Mesenchymal stem cell (in vitro differentiated cells and primary cell): ENCODE measurements at places on chromosomes 2 and 18.
A peak's percentile ranks its signal among the peaks of the same experiment; 100 is the strongest.

GRCh38 chr2:377414-377813 is 89.5 kb upstream of the ALKAL2 start:
- no peaks in the 10 kb centered on the region for H3K4me1 ChIP-seq
- no peak for DNase-seq
- no peaks in the 10 kb centered on the region for H3K27me3 ChIP-seq
- no peak overlapping the region for H3K4me3 ChIP-seq
- H3K27ac ChIP-seq = no peak overlapping the region

DNA sequence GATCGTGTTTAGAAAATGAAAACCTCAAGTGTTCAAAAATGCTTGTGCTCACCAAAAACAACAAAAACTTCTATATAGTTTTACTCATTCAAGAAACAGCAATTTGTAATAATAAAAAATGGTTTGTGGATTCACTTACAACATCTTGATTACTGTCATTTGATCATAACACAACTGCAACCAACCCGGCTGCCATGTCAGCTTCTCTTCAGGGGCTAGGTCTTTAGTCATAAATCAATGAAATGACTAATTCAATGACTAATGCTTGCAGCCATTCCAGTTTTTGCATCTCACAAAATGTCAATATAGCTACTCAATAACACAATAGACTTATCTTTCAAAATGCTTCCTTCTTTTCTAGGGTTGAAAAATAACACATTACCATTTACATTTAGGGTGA is 128.0 kb downstream of the OLA1 start:
- H3K4me3 ChIP-seq = no peak overlapping the region
- peaks cover 2% of the 10 kb centered on the region for H3K4me1 ChIP-seq
- no peaks in the 10 kb centered on the region for H3K36me3 ChIP-seq
- peak; percentile 42 for DNase-seq

- no peak overlapping the region for H3K4me3 ChIP-seq
- no peak overlapping the region for H3K27ac ChIP-seq
- no peak for DNase-seq
These were observed 169.2 kb downstream of the TRIM43 start for GRCh38 chr2:95760806-95761525.

DNA sequence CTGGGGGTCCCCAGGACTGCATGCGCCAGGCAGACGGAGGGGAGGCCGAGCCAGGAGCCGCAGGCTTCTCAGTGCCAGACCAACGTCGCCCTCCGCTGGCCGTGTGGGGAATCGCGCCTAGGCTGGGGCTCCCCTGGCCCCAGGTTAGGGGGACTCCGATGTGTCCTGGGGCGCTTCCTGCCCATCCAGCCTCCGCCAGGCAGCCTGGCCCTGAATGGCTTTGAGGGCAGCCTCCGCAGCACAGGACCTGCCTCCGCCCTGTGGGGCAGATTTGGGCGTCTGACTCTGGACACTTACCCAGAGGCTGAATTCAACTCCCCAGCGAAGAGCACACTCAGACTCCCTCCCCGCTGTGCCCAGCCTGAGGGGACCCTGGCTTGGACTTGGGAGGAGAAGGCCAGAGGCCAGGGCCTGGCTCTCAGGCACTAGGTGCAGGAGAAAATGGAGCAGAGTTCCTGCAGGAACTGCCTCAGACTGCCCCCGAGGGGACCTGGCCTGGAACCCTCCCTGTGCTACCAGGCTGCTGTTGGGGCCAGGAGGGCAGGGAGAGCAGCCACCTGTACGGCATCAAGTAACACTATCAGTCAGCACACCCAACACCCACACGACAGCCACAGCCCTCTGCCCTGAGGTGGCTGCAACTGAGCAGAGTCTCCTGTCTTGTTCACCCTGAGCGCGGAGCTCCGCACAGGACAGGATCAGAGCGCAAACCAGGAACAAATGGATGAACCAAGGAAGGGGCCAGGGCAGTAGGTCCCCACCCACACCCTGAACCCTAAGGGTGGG is 597 bp upstream of the TEKT4 start:
- H3K4me3 ChIP-seq = no peak overlapping the region
- no peak overlapping the region for H3K27ac ChIP-seq
- no peaks in the 10 kb centered on the region for H3K27me3 ChIP-seq
- H3K36me3 ChIP-seq = no peaks in the 10 kb centered on the region
- no peak for DNase-seq

GRCh38 chr2:235502336-235502735 is 8.5 kb downstream of the AGAP1 start:
- H3K27ac ChIP-seq = peak overlapping the region; percentile 80
- DNase-seq = no peak
- no peak overlapping the region for H3K4me3 ChIP-seq
- H3K27me3 ChIP-seq = no peaks in the 10 kb centered on the region

GRCh38 chr2:213221957-213222356 is 62.3 kb upstream of the SPAG16 start:
- no peaks in the 10 kb centered on the region for H3K4me1 ChIP-seq
- no peak overlapping the region for H3K4me3 ChIP-seq

- H3K27me3 ChIP-seq = no peaks in the 10 kb centered on the region
- H3K27ac ChIP-seq = no peak overlapping the region
- H3K36me3 ChIP-seq = peaks cover 9% of the 10 kb centered on the region
- no peak for DNase-seq
- no peaks in the 10 kb centered on the region for H3K4me1 ChIP-seq
- H3K4me3 ChIP-seq = no peak overlapping the region
These were observed 298.1 kb upstream of the REV1 start for GRCh38 chr2:99787769-99788382.

DNA sequence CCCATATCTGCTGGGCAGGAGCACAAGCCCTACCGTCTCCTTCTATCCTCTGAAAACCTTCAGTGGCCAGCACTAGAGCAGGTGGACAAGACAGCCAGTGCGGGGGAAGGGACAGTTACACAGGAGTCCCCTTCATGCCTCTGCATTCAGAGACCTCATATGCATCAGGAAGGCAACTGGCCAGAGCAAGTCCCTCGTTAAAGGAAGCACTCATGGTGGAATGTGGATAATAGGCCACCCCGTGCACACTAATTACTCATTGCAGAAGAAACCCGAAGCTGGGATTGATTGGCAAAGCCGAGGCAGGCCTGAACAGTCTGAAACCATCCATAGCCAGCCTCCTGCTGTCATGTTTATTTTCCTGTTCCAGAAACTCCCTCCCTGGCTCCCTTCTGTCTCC is 11.2 kb downstream of the KIAA2012 start:
- no peaks in the 10 kb centered on the region for H3K27me3 ChIP-seq
- no peak overlapping the region for H3K27ac ChIP-seq
- H3K36me3 ChIP-seq = no peaks in the 10 kb centered on the region
- no peak overlapping the region for H3K4me3 ChIP-seq
- H3K4me1 ChIP-seq = peaks cover 5% of the 10 kb centered on the region

DNA sequence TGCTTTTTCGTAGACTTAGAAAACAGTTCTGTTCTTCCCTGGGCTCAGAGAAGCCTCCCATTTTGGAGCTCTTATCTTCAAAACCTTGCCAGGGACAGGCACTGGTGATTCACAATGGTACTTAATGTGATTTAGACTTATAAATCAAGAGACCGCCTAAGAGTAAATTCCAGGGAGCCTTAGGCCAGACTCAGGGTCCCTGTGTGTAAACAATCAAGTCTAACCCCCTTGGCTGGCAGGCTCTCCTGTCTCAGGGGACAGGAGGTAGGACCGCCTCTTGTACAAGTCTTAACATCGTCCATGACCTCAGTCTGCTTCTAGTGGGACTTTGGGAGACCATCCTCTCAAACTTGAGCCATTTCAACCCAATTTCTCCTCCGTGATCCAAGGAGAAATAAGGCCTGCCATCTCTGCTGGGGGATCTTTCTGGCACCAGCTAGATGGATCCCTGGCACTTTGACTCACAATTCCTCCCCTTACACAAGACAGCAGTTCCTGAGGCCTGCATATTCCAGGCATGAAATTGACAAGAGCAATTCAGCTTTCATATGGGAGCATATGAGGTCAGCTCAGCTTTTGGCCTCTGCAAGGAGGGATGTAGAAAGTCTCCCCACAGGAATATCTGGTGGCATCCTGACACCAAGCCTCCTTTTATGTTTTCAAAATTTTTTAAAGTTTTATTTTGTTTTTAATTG is 487.0 kb downstream of the TNS1 start:
- H3K27me3 ChIP-seq = no peaks in the 10 kb centered on the region
- H3K36me3 ChIP-seq = no peaks in the 10 kb centered on the region
- no peak overlapping the region for H3K27ac ChIP-seq
- peaks cover 5% of the 10 kb centered on the region for H3K4me1 ChIP-seq
- no peak overlapping the region for H3K4me3 ChIP-seq

DNA sequence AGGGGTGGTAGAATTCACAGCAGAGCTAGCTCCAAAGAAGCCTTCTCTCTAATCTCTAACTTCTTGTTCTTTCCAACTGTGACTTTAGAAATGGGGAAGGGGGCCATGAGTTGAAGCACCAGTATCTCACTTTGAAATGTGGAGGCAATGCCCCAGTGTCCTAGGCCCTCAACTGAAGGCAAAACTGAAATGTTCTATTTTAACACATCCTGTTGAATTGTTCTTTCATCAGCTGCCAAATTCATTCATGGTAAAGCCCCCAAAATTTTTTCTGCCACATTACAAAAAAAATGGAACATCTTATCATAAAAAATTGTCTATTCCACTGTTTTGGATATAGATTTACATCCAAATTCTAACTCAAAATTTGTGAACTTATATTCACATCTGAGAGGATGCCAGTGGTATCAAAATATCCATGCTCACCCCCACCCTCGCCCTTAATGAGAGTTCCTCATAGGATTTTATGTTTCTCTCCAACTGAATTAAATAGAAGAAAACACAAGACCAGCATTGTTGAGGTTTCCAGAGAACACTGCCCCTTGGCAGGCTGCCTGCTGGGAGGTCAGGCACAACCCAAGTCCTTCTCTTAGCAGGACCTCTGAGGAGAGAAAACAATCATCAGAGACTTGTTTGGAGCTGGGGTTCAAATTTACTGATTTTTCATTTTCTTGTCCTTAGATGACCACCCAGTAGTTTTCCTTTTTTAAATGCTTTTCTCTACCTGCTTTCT is 147.4 kb upstream of the PGAP1 start:
- no peak for DNase-seq
- H3K27ac ChIP-seq = no peak overlapping the region
- no peaks in the 10 kb centered on the region for H3K27me3 ChIP-seq
- H3K4me1 ChIP-seq = peaks cover 1% of the 10 kb centered on the region
- H3K36me3 ChIP-seq = no peaks in the 10 kb centered on the region

DNA sequence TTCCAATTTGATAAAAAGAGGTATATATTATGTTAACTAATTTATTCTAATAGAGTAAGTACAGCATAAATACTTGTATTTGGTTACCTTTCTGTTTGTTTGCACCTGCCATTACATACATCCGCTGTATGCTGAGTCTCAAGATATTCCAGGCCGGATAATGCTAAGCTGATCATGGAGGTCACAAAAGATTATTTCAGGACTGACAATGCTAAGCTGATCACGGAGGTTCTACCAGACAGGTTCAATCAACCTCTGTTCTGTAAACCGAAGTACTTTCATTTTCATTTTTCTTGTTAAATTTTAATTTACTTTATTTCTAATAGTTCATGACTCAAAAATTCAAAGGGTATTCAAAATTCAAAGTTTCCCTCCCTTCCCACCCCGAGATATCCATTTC is 31.1 kb downstream of the PNO1 start:
- H3K36me3 ChIP-seq = no peaks in the 10 kb centered on the region
- no peak overlapping the region for H3K27ac ChIP-seq
- no peak for DNase-seq
- H3K27me3 ChIP-seq = no peaks in the 10 kb centered on the region
- H3K4me3 ChIP-seq = no peak overlapping the region

DNA sequence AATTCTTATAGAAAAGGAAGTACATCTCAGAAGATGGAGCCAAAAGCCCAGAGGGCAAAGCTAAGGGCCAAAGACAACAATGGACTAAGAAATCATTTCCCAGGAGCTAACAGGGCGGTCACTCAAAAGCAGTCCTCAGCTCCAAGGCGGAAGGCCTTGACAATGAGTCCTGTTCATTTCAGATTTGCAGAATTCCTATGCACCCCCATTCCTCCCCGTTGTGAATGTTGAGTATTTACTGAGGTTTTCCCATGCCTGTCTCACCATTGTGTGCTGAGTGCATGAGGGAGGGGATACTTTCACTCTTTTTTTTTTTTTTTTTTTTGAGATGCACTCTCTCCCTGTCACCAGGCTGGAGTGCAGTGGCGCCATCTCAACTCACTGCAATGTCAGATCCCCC is 18.8 kb upstream of the DTNB start:
- no peak overlapping the region for H3K4me3 ChIP-seq
- DNase-seq = no peak
- no peak overlapping the region for H3K27ac ChIP-seq
- no peaks in the 10 kb centered on the region for H3K4me1 ChIP-seq

GRCh38 chr2:150847578-150847977 is 360.1 kb upstream of the RND3 start:
- H3K4me1 ChIP-seq = no peaks in the 10 kb centered on the region
- no peaks in the 10 kb centered on the region for H3K36me3 ChIP-seq
- H3K27ac ChIP-seq = no peak overlapping the region
- no peak for DNase-seq
- H3K27me3 ChIP-seq = no peaks in the 10 kb centered on the region
- H3K4me3 ChIP-seq = no peak overlapping the region

- H3K27ac ChIP-seq = no peak overlapping the region
These were observed 8.6 kb downstream of the OXER1 start for GRCh38 chr2:42755191-42755880.

DNA sequence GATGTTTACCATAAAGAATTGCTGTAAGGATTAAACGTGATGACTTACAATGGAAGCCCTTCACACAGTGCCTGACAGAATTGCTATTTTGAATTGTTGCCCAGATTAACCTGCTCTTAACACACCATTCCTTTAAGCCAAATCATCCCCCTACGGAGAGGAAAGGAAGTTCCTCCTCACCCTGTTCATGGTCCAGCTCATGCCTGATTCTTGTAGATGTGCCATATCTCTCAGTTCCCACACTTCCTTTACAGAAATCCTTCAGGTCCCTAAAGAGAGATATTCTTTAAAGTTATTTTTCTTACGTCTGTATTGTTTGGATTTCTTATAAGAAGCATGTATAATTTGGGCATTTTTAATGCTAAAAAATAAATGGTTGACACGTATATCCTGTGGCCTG is 127.5 kb upstream of the DAPL1 start:
- H3K4me3 ChIP-seq = peak overlapping the region; percentile 6
- peaks cover 41% of the 10 kb centered on the region for H3K36me3 ChIP-seq
- no peak overlapping the region for H3K27ac ChIP-seq
- peak; percentile 16 for DNase-seq
- peaks cover 2% of the 10 kb centered on the region for H3K4me1 ChIP-seq

DNA sequence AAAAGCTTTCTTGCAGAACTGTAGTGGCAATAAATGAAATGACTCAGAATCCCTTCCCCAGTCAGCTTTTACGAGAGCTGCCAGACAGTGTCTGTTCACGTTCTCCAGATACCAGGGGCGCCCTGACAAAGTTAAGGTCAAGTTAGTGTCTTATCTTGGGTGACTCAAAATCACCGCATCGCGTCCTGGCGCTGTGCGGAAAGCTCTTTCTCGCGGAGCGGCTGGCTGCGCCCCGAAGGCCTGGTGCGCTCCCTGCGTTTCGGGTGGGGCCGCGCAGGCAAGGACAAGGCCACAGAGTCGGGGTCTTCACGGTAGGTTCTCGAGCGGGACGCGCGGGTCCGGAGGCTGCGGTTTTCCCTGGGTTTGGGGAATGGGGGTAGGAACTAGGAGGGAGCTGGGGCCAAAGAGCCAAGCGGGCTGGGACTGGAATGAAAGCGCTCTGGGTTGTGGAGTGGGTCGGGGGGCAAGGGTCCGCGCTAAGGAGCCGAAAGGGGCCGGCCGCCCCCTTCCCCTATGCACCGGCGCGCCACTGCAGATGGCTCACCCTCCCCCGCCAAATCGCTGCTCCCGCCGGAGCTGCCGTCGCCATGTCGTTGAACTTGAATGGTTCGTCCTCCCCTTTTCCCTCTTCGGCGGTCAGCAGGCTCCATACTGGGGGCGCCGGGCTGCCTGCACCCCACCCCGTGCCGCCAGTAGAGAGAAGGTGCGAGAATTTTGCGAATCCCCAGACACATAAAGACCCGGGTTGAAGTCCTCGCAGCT is 2.6 kb upstream of the HOXD11 start:
- peaks cover 26% of the 10 kb centered on the region for H3K4me1 ChIP-seq
- H3K36me3 ChIP-seq = no peaks in the 10 kb centered on the region
- peak; percentile 50 for DNase-seq
- no peak overlapping the region for H3K27ac ChIP-seq
